NCI-H1092 (cell line): ENCODE measurements at places on chromosomes 7 and 10.

DNA sequence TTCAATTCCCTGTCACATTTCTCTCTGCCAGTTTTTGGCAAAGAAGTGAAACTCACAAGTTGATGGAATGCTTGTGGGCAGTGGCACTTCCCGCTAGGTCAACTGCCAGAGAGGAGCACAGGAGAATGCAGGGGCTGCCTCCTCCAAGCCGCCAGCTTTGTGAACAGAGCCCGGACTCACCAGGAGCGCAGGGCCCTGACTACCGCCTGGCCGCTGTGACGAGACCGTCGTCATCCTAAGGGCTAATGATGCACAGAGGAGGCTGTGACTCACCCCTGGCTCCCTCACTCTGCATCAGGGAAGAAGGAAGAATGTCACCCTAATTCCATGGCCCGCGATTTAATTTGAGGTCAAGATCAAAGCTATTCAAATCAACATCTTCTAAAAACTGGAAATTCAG, 123.9 kb downstream of the TAX1BP1 start:
- DNase-seq = no peak

- DNase-seq = no peak
Observed at GRCh38 chr7:80420876-80421275, 91.0 kb downstream of the GNAT3 start.

DNA sequence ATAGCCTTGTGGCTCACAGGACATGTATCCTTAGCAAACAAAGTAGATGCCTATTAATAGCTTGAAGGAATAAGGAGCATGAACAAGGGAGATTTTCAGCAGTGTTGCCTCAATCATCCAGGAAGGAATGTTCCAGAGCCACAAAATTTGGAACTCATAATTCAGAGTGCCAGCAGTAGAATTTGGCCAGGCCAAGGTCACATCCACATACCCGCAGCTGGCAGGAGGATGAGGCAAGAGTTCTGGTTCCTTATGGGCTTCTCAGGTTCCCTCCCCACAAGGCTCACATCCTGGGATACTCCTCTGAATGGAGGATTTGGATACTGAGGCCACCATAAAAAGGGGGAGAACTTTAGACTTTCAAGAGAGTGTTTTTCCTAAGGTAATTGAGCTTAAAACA, 45.8 kb downstream of the SUFU start:
- DNase-seq = no peak

- DNase-seq = peak; percentile 86
Observed at GRCh38 chr10:14878266-14879123, at the start of gene SUV39H2. Gene SUV39H2, plus strand, starts transcription at chr10:14878866. Its CDS starts 23 bp downstream, at chr10:14878889.

GRCh38 chr10:18043148-18044006, 91.7 kb downstream of the SLC39A12 start:
- no peak for DNase-seq

DNA sequence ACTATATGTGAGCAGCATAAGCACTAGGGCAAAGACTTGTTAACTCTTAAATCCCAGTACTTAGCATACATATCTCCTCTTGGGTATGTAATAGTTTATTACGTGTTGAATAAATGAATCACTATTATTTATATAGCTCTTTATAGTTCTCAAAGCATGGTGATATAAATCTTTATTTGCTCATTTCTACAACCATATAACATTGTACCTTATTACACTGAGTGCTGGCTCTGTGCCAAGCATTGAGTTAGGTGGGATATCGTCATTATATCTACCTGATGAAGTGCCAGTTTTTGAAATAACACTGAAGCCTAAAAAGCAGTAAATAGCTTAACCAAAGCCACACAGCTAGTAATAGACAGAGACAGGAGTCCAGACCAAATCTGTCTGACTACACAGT, 27.9 kb downstream of the AHR start:
- DNase-seq = no peak

DNA sequence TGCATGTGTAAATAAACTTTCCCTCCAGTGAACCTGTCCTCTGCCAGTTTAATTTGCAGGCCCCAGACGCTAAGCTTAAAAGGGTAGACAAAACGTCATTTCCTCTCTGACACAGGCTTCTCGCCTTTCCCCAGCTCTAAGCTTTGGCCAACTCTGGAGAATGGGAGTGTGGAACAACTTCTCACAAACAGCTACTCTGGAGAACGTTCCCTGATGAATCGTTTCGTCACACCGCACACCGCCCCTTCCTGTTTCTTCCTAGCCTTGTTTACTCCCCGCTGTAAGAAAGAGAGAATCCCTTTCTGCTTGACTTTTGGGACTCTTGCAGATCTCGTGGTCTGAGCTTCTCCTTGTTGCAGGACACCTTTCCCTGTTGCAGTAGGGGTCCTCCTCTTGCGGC, 564.2 kb downstream of the TCERG1L start:
- DNase-seq = no peak

DNA sequence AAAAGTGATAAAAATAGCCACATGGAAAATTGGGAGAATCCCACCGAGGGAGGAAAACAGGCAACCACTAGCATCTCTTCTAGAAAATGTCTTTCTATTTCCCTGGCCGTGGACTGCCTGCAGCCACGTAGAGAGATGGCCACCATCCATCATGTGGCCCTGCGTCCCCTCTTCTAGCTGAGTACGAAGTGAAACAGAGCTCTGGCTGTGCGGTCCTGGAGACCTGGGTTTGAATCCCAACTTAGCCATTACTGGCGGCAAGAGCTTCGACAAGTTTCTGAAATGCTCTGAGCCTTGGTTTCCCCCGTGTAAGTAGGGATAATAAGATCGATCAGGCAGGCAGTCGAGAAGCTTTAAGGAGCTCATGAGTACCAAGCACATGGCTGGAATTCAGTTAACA, 32.9 kb downstream of the ZCCHC24 start:
- no peak for DNase-seq

- DNase-seq = no peak
Observed at GRCh38 chr7:2433713-2434550, 30.5 kb downstream of the CHST12 start.

DNA sequence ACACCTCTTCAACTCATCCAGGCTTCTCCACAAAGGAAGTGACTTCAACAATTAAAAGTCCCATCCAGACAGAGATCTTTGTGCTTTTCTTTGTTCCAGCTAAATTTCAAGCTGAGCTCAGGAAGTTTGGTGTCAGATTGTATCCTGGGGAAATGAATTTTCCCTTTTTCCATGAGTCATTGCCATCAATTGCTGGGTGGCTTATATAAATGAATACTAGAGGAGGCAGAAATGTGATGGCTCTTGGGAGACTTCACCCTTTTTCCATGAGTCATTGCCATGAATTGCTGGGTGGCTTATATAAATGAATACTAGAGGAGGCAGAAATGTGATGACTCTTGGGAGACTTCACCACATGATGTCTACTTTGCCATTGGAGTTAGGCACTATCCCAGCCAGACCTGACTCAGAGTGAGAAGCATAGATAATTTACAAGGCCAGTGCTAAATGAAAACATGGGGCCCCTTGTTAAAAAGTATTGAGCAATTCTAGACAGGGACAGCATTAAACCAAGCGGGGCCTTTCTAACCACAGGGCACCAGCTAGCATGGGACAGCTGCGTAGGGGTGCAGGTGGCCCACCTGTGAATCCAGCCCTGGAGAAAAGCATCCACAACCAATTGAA, 339.2 kb upstream of the PODXL start:
- DNase-seq = no peak

GRCh38 chr7:17305387-17306171, 7.1 kb downstream of the AHR start:
- DNase-seq = no peak

DNA sequence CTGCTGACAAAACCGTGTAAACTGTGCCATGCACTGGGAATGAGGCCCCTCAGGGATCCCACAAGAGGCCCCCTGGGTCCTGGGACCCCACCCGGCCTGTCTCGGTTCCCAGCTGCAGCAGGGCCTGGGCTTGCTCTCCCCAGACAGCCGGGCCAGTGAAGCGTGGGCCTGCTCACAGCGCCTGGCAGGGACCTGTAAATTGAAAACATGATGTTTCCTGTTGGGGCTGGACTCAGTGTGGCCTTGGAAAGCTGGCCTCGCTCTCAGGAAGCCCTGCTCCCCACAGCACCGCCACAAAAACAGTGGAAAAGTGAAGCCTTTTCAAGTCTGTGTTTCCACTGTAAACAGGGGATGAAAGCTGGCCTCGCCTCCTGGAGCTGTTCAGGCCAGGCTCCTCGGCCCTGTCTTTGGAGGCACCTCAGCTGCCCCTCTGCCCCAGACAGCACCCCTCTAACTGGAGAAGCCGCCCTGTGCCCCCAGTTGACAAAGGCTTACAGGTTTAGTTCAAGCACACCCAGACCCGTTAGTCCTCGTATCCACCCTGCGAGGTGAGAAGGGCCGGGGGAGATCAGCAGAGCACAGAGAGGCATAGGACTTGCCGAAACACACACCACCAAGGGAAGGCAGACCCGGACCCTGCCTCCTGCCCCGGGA, 108.3 kb downstream of the ZMIZ1 start:
- no peak for DNase-seq

DNA sequence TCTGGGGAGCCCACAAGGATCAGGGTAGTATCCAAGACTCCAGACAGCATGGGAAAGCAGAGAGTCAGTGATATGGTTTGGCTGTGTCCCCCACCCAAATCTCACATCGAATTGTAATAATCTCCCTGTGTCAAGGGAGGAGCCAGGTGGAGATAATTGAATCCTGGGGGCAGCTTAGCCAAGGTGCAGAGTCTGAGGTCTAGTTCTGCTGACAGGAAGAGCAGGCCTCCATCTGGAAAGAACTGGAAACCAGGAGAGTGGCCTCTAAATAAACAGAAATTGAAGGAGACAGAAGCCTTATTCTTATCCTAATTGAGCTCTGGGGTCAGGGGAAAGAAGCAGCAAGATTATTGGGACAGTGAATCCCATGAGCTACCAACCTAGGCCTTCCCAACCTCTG, 146.7 kb upstream of the NRP1 start:
- no peak for DNase-seq
